Activated CD4-positive, alpha-beta memory T cell treated with anti-CD3 and anti-CD28 coated beads for 36 hours (primary cell): ENCODE measurements at places on chromosomes 1 and 21. TPM values are rescaled to one million over a fixed set of nuclear protein-coding genes. Genes with fewer than 3 reads are reported as not detected.
A peak's percentile ranks its signal among the peaks of the same experiment; 100 is the strongest.

DNA sequence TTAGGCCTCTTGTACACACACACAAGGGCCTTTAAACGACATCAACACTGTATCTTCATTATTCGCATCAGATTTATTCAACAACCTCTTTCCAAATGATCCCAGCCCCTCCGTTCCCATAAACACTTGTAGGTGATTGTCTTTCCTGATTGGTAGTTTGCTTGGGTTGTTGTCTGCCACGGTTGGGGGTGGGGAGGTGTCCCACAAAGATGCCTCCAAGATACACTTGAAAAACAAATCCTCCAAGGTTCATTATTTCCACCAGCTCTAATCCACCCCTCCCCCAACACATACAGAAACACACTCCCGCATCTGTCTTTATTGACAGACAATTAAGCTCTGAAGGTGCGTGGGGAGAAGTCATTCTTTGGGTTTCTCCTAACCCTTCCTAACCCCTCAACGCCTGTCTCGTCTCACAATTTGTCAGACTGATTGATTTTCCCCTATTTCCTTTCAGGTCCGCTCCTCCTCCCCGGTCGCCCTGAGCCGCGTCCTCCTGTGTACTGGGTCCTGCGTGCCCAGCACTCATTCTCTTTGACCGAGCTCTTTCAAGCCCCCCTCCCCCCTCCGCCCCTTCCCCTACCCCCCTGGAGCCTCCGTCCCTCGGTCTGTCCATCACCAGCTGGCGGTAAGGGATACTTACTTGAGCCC, 1.4 kb downstream of the WDR26 start:
- DNase-seq, result peak; percentile 41

SORT1 gene
- total RNA-seq, result 0.31 TPM

SLC2A5 gene
- total RNA-seq, result not detected

DNA sequence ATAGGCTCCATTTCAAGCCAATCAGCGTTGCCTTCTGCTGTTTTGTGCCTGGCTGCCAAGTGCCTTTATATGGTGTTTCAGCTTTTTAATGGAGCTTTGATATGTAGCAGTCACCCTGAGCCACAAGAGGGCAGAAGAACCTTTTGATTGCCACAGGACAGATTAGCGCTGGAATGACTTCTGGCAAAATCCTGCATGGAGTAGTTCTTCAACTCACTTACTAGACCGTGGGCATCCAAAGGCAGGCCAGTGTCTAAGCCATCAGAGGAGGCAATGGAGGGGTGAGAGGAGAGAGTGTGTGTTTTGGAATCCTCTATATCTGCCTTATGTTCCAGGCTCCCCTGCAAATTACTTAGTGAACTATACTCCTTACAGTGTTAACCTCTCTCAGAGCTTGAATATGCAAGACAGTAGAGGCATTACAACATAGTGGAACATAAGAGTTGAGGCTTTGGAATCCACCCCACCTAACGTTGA, 56.2 kb downstream of the ST3GAL3 start:
- peak; percentile 53 for DNase-seq

RXFP4 gene
- total RNA-seq, result not detected
